ENCODE measurements at places on chromosomes 1 and 21.

- no peak for DNase-seq
Observed at GRCh38 chr1:11413986-11414391, 65.0 kb upstream of the DISP3 start.

GRCh38 chr1:226825037-226825745, 45.2 kb upstream of the PSEN2 start:
- no peak for DNase-seq

DNA sequence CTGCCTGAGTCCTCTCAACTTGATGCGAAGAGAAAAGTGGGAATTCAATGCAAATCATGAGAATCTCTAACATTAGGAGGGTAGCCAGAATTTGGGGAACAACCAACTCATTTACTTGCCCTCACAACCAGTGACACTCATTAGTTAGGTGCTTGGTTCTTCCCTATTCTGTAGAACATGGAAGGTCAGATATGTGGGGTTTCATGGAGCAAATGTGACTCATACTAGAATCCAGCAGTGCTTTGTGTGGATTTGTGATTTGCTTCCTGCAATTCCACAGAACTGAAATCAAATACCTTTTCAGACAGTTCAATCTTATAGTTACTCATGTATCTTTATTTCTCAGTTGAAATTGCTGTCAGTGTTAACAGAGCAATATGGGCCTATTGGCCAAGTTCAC, 6.9 kb upstream of the ETV3 start:
- DNase-seq, result peak; percentile 36

GRCh38 chr1:159474926-159475325, 35.4 kb downstream of the OR10J1 start:
- no peak for DNase-seq

GRCh38 chr1:184356891-184357290, 29.9 kb upstream of the C1orf21 start:
- DNase-seq, result no peak

GRCh38 chr1:177596485-177596884, 373.4 kb downstream of the SEC16B start:
- DNase-seq, result no peak

GRCh38 chr1:78884685-78885452, 121.7 kb downstream of the ADGRL4 start:
- DNase-seq, result peak; percentile 47

DNA sequence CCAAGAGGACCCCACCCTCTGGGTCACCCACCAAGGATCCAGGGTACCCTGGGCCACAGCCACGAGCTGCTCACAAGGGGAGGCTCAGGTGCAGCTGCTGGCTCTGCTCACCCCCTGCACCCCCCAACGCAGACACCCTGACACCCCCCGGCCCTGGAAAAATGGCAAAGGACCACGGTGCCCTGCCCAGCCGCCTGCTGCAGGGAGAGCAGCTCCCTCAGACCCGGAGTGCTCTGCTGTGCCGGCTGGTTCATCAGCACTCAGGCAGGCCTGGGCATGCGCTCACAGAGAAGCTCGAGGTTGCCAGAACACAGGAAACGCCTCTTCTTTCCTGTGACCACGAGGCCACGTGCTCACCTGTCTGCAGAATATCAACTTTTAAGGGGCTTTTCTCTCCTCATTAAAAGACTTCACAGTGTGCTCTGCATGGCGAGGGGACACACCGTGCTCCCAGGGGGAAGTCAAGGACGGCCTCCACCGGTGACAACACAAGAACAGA, 4.3 kb upstream of the C1QTNF12 start:
- DNase-seq, result no peak

DNA sequence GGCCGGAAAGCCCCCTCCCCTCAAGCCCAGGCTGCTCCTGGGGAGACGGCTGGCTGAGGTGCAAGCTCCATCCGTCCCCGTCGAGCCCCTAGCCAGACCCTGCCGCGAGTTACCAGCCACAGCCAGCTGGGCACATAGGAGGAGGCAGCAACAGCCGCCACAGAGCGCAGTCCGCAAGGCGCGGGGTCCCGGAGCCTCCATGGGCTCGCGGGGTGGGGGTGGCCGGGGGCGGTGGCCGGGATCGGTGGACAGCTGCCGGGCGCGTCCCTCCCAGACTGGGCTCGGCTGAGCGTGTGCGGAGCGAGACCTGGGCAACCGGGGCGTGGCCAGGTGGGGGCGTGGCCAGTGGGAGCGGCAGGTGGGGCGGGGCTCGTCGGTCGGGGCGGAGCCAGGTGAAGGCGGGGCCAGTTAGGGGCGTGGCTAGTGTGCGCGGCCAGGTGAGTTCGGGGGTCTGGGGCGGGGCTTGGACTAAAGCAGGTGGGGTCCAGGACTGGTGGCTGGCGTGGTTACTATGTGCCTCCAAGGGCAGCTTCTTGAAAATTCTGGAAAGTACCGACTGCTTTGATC, at the start of gene CD164L2:
Gene CD164L2 (minus strand): TSS at position 295 of the 567 bp plus-strand sequence. CDS start 94 bp downstream, at position 201.
- DNase-seq, result no peak

DNA sequence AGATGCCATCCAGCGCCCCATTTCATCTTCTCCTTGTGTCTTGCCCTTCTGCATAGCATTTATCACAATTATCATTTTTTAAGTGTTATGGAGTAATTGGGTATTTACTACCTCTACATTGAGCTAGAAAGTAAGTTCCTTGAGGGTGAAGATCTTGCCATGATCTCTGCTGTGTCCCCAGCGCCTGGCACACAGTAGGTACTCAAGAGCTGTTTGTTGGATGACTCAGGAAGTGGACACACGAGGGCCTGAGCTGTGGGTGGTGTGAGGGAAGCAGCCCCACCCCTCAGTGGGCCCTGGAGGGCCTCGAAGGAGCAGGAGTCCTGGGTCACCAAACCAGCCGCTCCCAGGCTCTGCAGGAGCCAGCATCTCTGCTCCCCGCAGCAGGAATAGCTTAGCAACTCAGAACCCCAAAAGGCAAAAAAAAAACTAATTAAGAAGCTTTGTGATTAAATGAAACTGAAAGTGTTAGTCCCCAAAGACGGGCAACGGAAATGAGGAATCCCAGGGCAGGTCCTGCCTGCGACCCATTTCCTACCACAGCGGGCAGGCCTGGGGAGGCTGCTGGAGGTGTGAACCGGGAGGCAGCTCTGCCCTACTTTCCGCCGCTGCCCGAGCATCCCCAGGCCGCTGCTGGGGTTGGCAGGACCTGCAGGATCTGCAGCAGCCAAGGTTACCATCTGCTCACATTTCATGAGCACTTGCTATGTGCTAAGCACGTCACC, 87.7 kb downstream of the LACTBL1 start:
- DNase-seq, result no peak

- no peak for DNase-seq
Observed at GRCh38 chr1:174013864-174014418, 8.2 kb downstream of the RC3H1 start.

- no peak for DNase-seq
Observed at GRCh38 chr1:228863776-228864175, 128.5 kb downstream of the RHOU start.
